ENCODE measurements at places on chromosomes 11 and 22. TPM values are rescaled to one million over a fixed set of nuclear protein-coding genes. Genes with fewer than 3 reads are reported as not detected.

DNA sequence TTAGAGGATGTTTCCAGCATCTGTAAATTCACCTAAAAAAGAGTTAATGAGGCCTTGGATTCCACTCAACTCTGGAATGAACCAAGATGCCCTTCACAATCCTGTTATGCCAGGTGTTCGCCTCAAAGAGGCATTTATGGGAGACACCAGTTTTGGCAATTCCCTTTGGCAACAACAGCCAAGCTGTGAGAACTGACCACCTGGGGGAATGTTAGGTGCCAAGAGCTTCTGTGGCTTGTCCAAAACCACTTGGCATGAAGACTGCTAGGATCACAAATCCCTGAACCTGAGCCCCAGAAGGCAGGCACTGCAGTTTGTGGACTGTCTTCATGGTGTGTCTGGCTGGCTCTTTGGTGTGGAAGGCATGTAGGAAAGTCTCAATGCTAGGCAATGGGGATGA, 164.4 kb upstream of the BDNF start:
- no peak for DNase-seq

DNA sequence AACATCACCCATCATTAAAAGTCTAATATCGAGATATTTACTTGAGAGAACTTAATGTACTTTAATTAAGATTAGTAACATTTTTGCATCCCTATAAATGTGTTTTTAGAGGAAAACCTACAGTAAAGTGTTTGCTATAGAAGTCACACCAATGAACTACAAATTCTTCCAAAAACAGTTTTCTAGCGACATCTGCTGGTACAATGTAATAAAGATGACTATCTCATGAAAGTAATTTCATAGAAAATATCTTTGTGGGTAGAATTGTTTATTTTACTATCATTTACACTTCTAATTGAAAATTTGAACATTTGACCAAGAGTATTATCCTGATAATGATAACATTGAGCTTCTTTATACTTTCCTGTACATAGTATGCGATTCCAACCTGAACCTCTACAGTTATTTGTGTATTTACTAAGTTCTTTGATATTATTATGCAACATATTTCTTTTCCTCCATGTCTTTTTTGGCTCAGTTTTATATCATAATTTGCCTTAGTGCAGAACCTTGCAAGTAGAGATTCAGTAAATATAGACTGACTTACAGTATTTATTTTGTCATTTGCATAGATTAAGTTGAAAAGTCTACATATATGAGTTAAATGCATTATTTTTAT, 252.7 kb downstream of the TMEM135 start:
- DNase-seq = peak; percentile 88

- no peak for DNase-seq
These were observed 61.2 kb upstream of the RCN1 start for GRCh38 chr11:32029721-32030120.

DNA sequence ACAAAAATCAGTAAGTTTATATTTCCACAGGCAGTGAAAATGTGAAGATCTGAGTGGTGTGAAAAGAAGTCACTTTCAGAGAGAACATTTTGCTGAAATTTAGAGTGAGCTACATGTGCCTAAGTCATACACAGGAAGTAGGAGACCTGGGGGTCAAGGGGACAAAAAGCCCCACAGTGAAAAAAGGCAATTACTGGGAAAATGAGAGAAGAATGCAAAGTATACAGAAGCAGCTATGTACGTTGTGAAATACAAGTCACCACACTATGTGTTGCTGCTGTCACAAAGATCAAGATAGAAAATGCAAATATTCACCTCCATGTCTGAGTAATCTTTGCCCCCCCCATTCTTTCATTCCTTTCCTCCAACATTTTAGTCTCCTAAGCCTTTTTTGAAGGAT, 21.6 kb upstream of the SESN3 start:
- no peak for DNase-seq

GRCh38 chr11:75826461-75827230, 11.6 kb downstream of the UVRAG start:
- DNase-seq = no peak

GRCh38 chr22:28791841-28792490, 8.4 kb downstream of the XBP1 start:
- no peak for DNase-seq

DNA sequence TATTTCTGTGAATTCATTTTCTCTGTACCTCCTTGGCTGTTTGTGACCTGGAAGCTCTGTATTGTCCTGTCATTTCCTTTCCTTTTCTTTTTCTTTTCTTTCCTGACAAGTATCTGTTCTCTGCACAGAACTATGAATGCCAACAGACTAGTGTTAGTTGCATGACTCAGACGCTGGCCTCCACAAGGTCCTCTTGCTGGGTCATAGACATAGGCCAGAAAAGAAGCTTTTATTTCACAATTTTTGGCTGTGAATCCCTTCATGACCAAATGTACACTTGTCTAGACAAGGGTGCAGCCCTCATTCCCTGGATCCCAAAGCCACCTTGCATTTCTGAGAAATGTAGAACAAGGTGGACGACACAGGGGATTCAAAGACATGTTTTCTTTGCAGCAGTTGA, 104.1 kb upstream of the MTNR1B start:
- DNase-seq = peak; percentile 26

GRCh38 chr11:17314232-17314547, 37.4 kb upstream of the NCR3LG1 start:
- peak; percentile 9 for DNase-seq

DNA sequence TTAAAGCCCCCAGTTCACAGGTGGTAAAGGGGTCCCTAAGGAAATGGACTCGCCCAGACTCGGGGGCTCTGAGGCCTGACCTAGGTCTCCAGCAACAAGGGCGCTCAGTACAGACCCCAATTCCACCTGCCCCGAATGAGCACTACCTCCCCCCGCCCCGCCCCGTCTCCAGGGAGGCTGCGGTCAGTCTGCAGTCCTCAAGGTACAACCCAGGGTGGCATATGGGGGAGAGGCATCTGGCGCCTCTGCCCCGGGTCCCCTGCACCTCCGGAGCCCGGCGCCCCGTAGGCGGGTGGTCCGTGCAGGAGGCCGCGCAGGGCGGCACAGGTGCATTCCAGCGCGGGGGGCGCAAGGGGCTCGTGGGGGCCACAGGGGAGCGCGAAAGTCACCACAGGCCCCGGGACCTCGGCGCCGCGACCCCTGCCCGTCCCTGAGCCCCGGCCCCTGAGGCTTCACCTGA, 361 bp downstream of the CTSD start:
- DNase-seq = no peak

GRCh38 chr22:44745853-44746789, 6.3 kb upstream of the ARHGAP8 start:
- DNase-seq = no peak

DNA sequence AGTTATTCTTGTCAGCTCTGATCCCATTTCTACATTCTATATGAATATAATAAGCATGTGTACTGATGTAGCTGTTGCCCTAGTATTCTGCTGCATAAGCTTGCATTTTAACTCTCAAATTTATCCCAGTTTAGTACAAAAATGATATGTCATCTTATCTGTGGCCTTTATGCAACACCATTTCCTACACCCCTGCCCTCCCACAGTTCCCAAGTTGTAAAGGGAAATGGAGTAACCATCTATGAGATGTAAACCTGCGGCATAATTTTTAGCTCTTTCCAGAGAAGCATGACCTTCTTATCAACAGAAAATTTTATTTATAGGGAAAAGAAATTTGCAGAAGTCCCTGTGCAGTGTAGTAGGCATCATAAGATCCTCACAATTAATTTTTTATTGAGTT, 18.9 kb upstream of the CARD18 start:
- DNase-seq = no peak

- DNase-seq = peak; percentile 44
These were observed 8.3 kb upstream of the SLC39A13 start for GRCh38 chr11:47399860-47400767.

DNA sequence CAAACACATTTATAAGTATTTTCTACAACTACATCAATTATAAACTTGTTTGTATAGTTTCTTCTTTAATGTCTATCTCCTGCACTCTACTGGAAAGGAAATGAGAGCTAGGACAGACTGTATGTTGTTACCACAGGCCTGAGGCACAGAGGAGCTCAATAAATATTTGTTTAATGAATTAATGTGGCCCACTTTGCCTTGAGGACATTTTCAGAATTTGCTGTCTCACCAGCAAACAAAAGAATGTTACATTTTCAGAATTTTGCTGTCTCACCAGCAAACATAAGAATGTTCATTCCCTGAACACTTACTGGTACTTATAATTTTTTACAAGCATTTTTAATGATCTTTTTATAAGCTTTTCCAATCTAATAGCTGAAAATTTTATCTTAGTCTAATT, 41.9 kb upstream of the WNT7B start:
- no peak for DNase-seq

DNA sequence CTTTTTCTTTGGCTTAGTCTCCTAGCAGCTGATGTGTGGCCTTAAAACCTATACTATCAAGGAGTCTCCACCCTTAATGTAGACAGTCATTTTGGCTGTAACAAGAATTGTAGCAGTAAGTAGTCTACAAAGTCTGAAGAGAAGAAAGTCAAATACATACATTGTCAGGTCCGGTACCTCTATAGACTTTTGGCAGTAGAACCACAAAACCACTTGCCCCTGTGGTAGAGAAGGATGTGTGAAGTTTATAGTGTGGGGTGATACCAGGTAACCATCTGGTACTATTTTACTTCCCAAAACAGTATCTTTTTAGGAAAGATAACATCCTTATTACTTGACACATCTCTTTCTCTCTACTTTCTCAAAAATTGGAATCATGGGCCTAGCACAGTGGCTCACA, 15.1 kb downstream of the ATG13 start:
- DNase-seq = no peak

The TRPC6 gene
- 20.7 TPM for total RNA-seq

The C11orf21 gene
- 0.10 TPM for total RNA-seq

The NECTIN1 gene
- total RNA-seq = 32.4 TPM

The DEFB131B gene
- not detected for total RNA-seq

The LRRC75B gene
- total RNA-seq = 7.6 TPM

The CEND1 gene
- not detected for total RNA-seq

The KDM4D gene
- total RNA-seq = 0.62 TPM

The NAALAD2 gene
- 8.5 TPM for total RNA-seq

The PAMR1 gene
- total RNA-seq = 63.2 TPM

The C11orf86 gene
- not detected for total RNA-seq

The OR8G5 gene
- total RNA-seq = not detected
